NCI-H2081 (cell line): ENCODE measurements at places on chromosomes 11 and 22.

GRCh38 chr22:39434721-39435120 is 22.1 kb upstream of the MGAT3 start:
- DNase-seq, result no peak

GRCh38 chr11:1199751-1200610 is 22.9 kb upstream of the MUC5B start:
- no peak for DNase-seq

DNA sequence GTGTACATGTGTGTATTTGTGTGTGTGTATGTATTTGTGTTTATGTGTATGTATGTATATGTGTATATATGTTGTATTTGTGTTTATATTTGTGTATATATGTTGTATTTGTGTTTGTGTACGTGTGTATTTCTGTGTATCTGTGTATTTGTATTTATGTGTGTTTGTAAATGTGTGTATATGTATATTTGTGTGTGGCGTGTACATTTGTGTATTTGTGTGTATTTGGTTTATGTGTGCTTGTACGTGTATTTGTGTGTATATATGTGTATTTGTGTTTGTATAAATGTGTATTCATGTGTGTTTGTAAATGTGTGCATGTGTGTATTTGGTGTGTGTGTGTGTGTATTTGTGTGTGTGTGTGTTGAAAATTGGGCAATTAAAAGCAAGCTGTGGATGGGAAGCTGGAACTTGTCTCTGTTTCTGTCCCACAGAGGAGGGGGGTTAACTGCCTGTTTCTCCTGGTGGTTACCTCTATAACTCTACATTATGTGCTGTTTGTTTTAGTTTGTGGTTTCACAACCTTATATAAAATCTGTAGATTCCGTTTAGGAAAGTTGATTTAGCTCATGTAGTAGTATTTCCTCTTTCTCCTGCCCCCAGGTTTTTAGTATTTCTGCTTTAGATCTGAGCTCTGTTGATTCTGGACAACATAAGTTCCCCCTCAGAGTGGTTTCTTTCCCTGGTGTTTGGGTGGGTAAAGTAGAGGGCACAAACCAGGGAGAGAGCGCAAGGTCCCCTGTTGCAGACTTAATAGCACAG is 28.9 kb downstream of the AP2A2 start:
- DNase-seq, result no peak

DNA sequence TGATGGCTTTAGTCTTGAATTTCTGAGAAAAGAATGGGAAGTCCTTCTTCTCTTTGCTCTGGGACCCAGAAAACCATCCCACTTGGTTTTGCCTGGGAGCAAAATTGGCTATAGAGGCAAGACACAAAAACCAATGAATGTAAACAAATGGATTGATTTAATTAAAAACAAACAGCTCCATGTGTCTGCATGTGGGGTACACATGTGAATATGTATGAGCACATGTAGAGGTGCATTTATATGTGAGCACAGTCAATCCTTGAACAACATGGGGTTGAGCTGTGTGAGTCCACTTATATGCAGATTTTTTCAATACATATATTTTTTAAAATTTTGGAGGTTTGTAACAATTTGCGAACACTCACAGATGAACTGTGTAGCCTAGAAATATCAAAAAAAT is 87.2 kb downstream of the CCDC81 start:
- DNase-seq, result no peak
